Activated T-cell treated with anti-CD3 and anti-CD28 coated beads, Interleukin-2, amount 50 U/mL, for 1 hour (primary cell): ENCODE measurements at places on chromosomes 16 and 17.

DNA sequence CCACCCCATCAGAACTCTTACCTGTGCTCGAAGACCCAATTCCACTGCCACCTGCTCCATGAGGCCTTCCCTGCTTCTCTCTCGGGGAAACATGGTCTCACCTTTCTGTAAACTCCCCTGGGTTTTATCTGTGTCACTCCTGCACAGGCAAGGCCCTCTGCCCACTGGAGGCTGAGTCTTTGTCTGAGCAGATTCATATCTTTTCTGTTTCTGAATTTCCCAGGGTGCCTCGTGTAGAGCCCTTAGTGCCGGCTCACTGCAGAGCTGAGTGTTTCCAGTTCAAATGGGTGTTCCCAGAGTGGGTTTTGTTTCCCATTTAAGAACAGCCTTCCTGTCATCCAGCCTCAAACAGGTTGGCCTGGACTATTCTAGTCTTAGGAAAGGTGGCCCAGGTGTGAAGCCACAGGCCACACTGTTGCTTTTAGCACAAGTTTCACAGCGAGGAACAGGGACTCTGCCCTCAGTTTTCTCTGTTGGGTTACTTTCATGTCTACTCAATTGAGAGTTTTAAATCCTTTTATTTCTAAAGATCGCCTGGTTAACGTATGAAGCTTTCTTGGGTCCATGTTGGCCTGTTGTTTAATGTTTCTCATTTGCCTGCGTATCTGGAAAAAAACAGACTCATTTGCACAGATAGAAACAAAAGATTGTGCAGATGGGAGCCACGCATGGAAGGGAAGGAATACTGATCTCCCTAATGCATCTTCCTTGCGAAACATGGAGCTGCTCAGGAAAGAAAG lies 228.7 kb downstream of the MSI2 start:
- DNase-seq, result no peak

DNA sequence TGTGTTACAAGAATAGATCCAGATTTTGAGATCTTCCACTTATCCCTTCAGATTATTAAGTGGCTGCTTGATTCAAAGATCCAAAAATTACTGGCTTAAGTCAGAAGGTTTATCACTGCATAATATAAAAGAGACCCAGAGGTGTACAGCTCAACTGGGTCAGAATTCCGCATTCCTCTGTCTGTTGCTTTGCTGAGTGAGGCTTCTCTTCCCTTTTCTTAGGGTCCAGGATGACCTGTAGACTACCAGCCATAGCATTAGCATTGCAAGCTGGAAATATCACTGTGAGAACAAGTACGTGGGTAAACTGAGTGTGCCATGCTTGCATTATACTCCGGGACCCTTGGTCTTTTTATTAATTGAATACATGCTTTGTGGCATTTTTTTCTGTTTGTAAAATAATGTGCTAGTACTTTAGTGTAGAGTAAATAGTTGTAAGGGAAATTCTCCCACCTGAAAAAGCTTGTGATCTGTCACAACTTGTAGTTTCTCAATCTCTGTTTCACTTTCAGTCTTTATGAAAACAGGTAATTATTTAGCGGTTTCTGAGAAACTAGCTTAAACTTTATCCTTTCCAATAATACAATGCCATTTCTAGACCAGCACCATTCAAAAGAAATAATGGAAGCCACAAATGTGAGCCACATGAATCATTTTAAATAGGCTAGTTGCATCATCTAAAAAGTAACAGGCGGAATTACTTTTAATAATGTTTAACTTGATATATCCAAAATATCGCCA lies 61.6 kb downstream of the TNRC6C start:
- no peak for DNase-seq

GRCh38 chr16:6560306-6561100 lies 772.1 kb upstream of the RBFOX1 start:
- DNase-seq, result no peak

GRCh38 chr16:88055356-88055755 lies 104.1 kb downstream of the BANP start:
- DNase-seq, result no peak

- no peak for DNase-seq
Measured at GRCh38 chr17:50505591-50506130, 2.6 kb upstream of the MYCBPAP start.

DNA sequence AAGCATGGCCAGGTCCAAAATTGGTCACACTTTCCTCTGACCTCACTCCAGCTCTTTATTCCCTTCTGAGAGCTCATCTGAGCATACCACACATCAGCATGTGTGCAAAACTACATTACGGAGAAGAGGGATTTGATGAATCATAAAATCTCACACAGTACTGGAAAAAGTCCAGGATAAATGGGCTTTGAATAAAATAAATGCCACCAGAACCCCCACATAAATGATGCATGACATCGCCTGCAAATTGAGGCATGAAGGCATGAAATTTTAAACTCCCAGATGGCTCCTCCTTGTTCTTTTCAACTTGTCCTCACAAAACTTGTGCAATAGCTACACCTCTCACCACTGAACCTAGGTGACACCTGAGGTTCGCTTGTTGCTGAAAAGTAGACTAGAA lies 439.5 kb downstream of the CA10 start:
- DNase-seq, result no peak
